ENCODE measurements at places on chromosomes 12 and 14.

DNA sequence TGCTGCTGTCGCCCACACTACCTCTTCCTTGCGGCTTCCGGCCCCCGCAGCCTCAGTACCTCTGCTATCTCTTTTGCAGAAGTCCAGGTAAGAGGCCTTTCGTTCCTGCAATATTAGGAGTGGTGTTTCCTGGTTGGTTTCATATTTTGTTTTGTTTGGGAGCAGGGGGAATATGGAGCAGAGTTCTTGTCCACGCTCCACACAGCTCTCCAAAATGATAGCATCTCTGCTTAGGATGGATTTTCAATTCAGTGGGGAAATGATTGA is 768 bp downstream of the OXA1L start:
- DNase-seq: no peak

- DNase-seq: no peak
These were observed 165.9 kb upstream of the AMIGO2 start for GRCh38 chr12:47245623-47246022.

- DNase-seq: no peak
These were observed 20.8 kb downstream of the VRK1 start for GRCh38 chr14:96817750-96818666.

DNA sequence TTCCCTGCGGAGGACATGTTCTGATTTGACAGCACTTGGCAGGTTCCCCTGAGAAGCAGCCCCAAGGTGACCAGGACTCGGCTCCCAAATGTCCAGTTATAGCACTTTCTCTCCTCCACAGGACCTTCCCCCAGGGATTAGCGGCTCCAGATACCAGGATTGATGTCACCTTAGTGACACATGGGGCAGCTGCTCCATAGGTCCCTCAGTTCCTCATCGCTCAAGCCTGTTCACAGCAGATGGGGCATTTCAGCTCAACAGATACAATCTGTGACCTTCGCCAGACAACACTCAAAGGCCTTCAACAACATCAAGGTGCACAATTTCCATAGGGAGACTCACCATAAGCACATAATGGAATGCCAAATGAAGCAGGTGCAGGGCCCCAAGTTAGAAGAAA is 67.9 kb upstream of the ZFP36L1 start:
- DNase-seq: no peak

GRCh38 chr12:118589162-118589561 is 212.8 kb downstream of the SUDS3 start:
- DNase-seq: no peak

- peak; percentile 89 for DNase-seq
These were observed 10.3 kb upstream of the SERPINA3 start for GRCh38 chr14:94601884-94602391.

- no peak for DNase-seq
These were observed 14.4 kb upstream of the SDR39U1 start for GRCh38 chr14:24456980-24457379.

- DNase-seq: peak; percentile 94
These were observed 1.3 kb downstream of the GPR137C start for GRCh38 chr14:52553671-52554575.

Data from posterior vena cava (tissue), 2 donors.